ENCODE measurements at places on chromosomes 12 and 14. TPM values are rescaled to one million over a fixed set of nuclear protein-coding genes. Genes with fewer than 3 reads are reported as not detected.

The COX8C gene
- not detected for total RNA-seq

The HOXC9 gene
- total RNA-seq = 13.7 TPM

The TSPAN31 gene
- total RNA-seq = 17.5 TPM

The FBLN5 gene
- total RNA-seq = 3.4 TPM

The SRRM4 gene
- total RNA-seq = not detected

The RPL10L gene
- total RNA-seq = not detected

The SERPINA9 gene
- not detected for total RNA-seq

The NAV3 gene
- 13.7 TPM for total RNA-seq

The ABCC9 gene
- total RNA-seq = not detected
